ENCODE measurements at places on chromosomes 4 and X.

DNA sequence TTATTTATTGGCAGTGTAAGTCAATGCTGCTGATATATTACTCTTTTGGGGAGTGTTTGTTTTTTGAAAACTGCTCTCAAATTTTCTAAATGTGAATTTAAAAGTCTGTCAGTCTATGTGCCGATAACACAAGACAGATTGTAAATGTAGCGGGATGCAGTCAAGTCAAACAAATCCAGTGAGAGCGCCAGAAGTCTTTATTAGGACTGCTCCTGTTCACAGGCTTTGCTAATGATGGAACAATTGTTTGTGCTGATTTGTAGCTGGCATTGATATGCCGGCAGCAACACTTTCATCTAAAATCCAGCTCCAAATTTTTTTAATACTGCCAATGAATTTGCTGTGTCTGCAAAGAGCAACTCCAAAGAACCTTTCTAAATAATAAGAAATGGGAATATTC lies 78.7 kb upstream of the TET2 start:
- DNase-seq = no peak

- no peak for DNase-seq
These were observed 1.2 kb downstream of the SLAIN2 start for GRCh38 chr4:48342606-48342880.

- no peak for DNase-seq
These were observed 10.0 kb downstream of the SH3BP2 start for GRCh38 chr4:2802618-2803531.

DNA sequence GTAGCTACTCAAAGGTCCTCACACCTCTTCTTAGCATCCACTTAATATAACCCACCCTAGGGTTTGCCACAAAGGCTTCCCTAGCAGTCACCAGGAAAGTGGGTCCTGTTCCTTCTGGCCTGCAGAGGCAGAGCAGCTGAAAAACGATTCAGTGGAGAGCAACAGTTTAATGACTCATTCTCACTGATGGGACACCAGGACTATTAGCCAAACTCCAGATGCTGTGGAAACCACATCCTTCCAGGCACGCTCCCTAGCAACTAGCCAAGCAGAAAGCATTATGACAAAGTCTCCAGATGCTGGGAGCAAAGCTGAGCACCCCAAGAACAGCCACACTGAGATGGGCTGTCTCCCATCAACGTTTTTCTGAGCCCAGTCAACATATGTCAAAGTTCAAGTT lies 30.3 kb upstream of the UTP14A start:
- DNase-seq = no peak

GRCh38 chr4:2813446-2814405 lies 20.8 kb downstream of the SH3BP2 start:
- DNase-seq = no peak

- DNase-seq = no peak
These were observed 116.4 kb upstream of the LSM6 start for GRCh38 chr4:146059151-146059550.

DNA sequence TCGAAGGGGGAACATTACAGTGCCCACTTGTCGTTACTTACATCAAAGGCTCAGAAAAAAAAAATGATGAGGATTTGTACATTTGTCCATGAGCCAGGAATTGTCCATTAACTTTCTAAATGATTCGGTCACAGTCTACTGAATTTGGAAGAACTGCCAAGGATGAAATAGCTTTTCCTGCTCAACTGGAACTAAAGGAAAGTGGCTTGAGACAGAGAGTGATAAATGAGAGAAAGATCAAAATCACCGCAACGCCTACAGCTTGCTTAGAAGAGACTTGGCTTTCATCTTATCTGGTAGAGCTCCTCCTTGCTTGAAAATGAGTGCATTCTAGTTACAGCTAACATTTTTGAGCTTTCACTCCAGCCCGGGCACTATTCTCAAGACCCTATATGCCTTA lies 55.5 kb upstream of the ADGRG2 start:
- DNase-seq = no peak

GRCh38 chr4:57080781-57081650 lies 29.2 kb downstream of the IGFBP7 start:
- DNase-seq = no peak

DNA sequence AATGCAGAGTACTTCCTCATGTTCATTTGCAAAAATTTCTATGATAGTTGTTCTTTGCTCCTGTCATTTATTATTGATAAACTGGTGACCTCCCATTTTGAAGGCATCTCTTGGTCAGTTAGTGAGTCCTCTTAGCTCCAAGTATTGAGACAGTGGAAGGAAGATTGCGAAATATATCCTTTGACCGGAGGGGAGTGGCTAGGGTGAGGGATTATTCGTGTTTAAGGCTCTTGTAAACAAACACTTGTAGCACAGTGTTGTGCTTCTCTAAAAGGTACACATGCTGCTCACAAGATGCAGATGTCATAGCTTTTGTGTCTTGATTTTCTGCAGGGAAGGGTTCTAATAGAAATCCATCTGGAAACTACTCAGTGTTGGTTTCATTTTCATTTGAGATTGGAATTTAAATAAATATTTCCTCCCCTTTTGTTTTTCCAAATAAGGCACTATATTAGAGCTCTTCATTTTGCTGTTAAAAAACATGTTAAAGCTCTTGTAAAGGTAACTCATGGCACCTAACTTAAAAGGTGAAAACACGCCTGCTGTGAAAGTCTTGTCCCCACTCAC lies 21.8 kb downstream of the TXLNG start:
- DNase-seq = no peak

DNA sequence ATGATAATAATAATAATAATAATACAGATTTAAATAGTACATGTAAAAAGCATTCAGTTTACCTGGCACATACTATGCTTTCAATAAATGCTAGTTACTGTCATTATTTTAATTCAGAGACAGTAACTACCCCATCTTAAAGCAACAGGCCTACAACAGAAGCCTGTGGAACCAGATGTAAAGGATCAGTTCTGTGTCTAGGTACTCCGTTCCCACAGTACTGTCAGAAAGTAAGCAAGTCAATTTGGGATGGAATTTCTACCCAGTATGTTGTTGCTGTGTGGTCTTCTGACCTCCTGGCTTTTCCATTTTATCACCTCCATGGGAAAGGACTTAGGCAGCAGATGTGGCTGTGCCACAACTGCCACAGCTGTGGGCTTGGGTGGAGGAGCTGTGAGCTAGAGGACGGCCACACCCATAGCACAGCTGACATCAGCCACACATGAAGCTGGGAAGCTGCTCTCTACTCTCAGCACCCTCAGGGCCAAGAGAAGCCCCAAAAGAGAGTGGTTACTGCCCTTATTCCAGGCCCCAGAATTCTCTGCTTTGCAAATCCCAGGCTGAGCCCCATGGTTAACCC lies 102.8 kb downstream of the CBR4 start:
- DNase-seq = no peak

DNA sequence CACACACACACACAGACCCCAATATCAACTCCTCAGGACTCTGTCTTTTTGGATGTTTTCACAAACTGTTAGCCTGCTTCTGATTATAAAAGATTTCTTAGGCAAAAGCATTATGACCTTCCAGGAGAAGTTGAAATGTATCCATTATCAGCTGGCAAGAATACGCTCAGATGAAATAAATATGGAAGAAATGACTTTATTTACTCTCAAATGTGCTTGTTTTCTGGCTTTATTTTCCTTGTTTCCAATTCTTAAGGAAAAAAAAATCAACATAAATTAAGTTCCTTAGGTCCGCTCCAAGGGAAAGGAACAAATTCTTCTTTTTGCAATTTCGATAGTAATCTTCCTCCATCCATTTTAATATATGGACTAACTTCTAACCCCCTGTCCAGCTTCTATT lies 175.6 kb upstream of the HCCS start:
- no peak for DNase-seq

GRCh38 chrX:150503898-150504219 lies 64.6 kb upstream of the MTM1 start:
- no peak for DNase-seq

DNA sequence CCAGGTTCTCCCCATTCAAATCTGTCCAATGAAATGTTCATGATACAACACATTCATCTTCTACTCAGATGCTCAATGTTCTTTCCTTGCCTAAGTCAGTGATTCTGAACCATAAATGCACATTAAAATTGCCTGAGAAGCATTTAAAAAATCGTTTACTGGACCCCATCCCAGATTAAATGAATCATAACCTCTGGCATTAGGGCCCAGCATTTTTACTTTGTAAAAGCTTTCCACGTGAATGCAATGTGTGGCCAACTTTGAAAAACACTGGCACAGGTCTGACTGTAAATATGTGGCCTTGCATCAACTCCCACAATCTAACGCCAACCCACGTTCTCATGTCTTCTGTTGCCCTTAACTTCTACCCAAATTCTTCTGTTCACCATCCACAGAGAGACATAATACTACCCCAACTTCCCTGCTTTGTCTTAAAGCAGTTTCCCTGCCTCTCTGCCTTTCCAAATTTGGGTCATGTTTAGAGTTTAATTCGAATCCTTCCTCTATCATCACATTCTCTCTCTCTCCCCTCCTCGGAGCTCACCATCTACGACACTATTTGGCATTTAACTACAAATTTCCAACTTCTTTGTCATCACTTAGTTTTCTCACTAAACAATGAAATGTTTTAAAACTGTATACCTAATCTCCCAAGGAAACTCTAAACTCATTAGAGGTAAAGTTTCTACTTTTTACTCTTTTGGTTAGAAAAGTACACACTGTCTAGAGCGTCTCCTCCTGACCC lies 78.7 kb downstream of the PRKG2 start:
- DNase-seq = no peak

GRCh38 chr4:106340774-106341173 lies 24.4 kb downstream of the AIMP1 start:
- no peak for DNase-seq

DNA sequence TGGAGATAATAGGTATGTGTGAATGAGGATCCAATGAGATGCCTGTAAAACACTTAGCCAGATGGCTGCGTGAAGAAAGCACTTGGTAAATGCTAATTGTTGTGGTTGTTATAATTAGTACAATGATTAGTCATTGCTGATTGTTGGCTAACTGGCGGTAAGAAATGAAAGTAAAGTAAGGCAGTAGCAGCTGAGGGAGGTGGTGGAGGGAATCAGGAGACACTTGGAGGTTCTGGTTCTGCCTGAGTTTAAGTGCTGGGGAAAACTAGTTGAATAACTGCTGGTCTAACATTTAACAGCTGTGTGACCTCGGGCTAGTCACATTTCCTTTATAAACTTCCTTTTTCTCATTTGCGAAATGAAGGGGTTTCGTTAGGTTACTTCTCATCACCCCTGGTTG lies 30.9 kb downstream of the CD38 start:
- DNase-seq = no peak

GRCh38 chr4:110620691-110621327 lies 2.1 kb downstream of the PITX2 start:
- DNase-seq = no peak

DNA sequence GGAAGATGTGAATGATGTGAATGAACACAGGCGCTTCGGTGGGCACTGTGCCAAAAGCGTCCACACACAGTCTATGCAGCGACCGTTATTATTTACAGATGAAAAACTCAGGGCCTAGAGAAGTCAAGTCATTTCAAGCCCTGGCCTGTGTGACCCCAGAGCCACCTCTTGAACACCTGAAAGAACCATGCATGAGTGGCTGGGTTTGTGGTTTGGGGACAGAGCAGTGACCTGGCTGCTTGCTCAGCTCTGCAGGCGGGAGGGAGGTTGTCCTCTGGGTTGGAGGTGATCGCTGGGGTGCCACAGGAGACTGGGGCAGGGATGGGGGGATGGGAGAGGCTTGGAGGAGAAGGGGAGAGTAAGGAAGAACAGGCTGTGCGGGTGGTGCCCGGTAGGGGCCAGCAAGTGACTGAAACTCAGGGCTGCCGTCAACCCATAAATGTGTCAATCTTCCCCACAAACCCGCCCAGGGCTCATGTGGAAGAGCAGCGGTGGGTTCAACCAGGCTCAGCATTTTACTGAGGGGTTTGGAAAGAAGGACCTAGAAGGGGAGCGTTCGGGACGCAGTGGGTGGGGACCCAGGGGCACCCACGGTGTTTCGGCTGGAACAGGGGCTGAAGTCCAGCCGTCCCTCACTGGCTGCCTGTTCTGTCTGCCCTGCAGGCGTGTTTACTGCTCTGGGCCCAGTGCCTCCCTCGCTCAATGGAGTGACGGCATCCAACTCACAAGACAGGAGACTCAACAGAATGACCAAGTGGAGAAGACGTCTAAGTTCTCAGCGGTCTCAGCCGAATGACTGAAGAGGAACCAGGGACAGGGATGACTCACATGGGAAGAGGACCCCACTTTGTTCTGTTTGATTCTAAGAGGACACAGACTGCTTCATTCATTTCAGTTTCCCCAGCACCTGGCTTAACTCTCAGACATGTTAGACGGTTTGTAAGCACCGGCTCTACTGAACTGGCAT lies 167.8 kb downstream of the AFAP1 start:
- no peak for DNase-seq

- no peak for DNase-seq
These were observed 209.2 kb upstream of the FAT4 start for GRCh38 chr4:125105561-125105960.

DNA sequence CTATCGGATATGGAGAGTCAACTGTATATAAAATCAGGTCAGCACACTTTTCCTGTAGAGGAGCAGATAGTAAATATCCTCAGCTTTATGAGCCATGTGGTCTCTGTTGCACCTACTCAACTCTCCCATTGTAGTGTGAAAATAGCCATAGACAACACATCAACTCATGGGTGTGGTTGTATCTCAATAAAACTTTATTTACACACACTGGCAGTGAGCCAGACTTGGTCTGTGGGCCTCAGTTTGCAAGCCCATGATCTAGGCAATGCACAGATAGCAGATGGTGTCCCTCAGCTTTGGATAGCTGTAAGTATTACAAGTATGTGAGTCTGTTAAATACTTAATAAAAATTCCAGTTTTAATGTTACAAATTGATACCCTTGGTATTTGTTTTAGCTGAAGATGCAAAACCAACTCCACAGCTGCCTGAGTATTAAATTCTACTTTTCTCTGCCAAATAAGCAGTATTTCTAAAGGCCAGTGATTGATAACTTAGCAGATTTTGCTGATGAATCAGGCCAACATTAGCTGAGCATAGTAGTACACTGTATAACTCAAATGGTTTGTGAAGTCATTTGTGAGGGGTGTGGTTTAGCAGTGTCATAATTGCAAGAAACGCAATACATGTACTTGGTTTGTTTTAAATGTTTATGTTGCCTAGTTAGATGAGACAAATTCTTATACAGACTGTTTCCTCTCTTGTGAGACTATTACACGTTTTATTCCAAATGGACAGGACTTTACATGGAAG lies 87.3 kb downstream of the GPR143 start:
- DNase-seq = no peak

GRCh38 chrX:10009741-10010140 lies 42.6 kb downstream of the CLDN34 start:
- no peak for DNase-seq

DNA sequence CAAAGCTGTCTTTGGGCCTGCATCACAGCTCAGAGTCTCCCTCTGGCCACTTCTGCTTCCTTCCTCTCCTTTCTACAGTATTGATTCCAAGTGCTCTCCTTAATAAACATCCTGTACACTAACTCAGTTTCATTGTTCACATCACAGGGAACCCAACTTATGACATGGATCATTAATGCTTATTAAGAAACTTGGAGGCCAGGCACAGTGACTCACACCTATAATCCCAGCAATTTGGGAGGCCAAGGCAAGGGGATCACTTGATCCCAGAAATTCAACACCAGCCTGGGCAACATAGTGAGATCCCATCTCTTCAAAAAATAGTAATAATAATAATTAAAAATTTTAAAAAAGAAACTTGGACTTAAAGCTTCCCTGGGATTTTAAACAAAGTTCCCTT lies 89.2 kb upstream of the EFHC2 start:
- no peak for DNase-seq

GRCh38 chr4:62119195-62119594 lies 919.1 kb downstream of the ADGRL3 start:
- no peak for DNase-seq

GRCh38 chr4:41204400-41204978 lies 9.9 kb downstream of the APBB2 start:
- DNase-seq = no peak

All from central memory CD8-positive, alpha-beta T cell (primary cell).